ENCODE measurements at places on chromosomes 11 and 22.

- DNase-seq: no peak
Observed at GRCh38 chr11:109304159-109304558, 117.8 kb upstream of the C11orf87 start.

DNA sequence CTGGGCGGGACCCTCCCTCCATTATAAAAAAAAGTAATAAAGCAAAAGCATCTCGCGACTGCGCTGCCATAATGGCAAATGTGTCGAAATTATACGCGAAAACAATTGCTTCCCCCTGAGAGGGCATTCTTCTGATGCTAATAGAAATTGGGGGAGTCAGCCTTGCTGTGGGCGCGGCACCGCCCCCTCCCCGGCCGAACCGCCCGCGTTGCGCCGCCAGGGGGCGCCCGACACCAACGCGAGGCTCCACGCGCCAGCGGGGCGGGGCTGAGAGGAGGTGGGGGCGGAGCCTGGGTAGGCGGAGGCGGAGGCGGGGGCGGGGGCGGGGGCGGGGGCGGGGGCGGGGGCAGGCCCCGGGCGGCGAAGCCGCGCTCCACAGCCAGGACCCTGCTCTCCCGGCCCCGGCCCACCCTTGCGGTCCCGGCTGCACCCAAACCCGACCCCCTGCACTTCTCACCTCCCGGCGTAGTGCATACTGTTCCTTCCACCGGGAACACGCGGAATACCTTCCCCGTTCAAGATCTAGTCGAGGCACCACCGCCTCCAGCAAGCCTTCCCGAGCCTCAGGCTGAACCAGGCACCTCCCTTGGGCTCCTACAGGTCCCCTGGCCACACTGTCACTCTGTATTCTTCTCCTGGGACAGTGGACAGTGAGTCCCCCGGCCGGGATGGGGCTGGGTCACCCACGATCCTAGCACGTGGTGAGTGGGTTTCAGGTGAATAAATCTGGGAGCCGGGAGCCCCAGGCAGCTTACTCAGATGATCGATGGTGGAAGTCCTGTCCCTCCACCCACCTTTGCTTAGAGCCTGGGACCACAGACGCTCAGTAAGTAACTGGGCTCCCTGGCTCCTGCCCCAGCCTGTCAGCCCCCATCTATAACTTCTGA is 15.5 kb upstream of the UPK3A start:
- DNase-seq: peak; percentile 94

GRCh38 chr11:13962562-13963168 is at the start of gene SPON1:
TSS of gene SPON1 (plus strand) at chr11:13962723. CDS start at chr11:13962905, 182 bp downstream.
- DNase-seq: no peak

DNA sequence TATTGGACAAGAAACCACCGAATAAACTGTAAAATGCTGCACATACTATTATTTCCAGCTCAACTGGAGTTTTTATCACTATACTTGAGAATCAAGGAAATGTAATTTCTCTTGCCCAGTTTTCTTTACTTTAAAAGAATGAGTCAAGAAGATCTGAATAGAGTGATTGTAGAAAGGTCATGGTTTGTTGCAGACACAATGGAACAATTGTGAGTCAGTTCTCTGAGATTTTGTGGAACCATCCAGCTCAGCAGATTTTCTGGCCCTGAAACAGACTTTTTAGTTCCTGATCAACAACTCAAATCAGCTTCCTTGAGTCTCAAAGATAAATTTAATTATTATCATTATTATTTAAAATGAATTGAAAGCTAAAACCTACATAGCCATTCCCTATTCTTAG is 1.3 kb downstream of the TCN1 start:
- DNase-seq: no peak

- no peak for DNase-seq
Observed at GRCh38 chr11:122706291-122707088, 51.0 kb downstream of the UBASH3B start.

Data from T-helper 17 cell (primary cell).